ENCODE measurements at places on chromosomes 6 and 20.

GRCh38 chr6:27279513-27280063 lies 32.1 kb downstream of the PRSS16 start:
- no peak for DNase-seq

GRCh38 chr6:43454696-43455530 lies 435 bp downstream of the DLK2 start:
- no peak for DNase-seq

- DNase-seq, result no peak
These were observed 1494.8 kb upstream of the DEFB115 start for GRCh38 chr20:29762620-29763019.

DNA sequence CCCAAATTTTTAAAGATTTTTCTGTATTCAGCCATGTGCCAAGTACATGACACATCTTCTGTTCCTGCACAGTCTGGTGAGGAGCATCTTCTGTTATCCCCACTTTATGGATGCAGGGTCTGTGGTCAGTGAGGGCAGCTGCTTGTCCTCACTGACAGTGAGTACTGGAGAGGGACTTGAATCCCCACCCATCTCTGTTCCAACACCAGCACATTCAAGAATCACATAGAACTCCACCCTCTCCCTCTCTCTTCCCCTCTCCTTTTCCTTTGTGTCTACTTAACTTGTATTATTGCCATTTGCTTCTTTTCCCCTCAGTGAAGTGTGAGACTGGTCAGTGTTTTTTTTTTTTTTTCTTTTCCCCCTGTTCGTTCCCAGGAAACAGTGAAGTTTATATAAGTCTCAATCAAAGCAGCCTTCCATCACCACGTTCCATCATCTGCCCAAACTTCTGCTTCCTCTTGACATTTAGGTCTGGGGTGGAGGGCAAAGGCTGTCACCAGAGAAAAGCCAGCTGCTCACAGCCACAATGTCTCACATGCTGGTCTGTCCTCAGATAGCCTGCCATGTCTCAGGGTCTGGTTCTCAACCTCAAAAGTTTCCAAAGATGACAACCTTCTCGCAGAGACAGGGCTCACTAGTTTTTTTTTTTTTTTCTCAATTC lies 110.0 kb upstream of the SSTR4 start:
- DNase-seq, result no peak

DNA sequence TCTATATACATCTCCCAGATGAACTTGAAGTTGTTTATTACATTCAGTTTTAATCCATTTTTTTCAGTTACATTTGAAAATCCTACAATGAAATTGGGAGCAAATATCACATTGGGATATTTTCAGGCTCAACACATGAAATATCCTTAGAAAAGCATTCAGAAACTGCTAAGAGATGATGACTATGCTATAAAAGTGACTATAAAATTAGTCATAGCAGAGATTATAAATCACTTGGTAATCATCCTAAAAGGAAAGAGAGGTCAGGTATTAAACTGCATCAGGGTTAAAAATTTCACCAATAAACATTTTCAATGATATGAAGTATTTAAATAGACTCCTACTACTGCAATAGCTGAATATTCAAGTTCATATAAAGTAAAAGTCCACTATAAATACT lies 987.7 kb downstream of the GRIK2 start:
- no peak for DNase-seq

GRCh38 chr6:123829302-123829953 lies 25.8 kb downstream of the NKAIN2 start:
- no peak for DNase-seq

- no peak for DNase-seq
These were observed 24.7 kb downstream of the PACSIN1 start for GRCh38 chr6:34490390-34491090.

DNA sequence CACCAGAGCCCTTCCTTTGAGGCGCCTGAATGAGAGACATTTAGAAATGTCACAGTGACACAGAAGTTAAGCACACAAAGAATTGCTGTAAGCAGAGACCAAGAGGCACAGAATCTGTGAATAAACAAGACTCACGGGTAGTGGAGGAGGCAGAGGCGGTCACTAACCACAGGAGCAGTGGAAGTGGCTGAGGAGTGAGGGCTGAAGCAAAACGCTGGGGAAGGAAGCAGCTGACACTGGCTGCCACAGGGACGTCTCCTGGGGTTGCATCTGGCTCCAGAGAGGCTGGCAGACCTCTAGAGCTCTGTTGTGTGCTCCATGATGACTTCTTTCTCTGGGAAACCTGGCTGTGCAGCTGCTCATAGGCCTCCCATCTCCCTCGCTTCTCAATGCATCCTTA lies 65.0 kb upstream of the SLC2A12 start:
- DNase-seq, result no peak

DNA sequence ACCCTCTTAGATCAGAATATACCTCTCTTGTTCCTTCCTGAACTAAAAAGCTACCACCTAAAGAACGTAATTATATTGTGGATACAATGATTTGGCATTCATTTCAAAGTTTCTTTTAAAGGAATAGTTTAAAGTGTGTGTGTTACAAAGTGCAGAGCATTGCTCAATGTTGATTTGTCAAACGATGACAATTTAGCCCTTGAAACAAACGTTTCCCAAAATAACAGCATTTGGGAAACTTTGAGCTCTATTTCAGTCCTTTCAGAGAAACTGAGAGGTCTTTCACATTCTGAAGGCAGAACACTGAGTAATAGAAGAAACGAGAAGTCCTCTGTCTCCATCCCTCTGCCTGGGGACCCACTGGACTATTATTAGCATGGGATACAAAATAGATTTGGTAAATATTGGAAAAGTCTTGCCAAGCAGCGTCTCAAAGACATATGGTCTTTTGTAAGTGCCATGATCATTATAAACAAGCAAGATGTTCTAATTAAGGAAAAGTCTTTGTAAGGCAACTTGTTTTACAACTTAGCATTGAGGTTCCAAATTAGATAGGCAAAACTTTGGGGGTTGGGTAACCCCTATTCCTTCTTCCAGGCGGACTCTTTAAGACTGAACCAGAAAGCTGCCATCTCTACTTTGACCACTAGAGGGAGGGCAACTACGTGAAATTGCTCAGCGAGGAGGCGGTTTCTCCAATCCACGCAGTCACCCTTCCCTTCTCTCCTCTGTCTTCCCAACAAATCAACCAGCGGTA lies 208.8 kb downstream of the RNF144B start:
- DNase-seq, result no peak

DNA sequence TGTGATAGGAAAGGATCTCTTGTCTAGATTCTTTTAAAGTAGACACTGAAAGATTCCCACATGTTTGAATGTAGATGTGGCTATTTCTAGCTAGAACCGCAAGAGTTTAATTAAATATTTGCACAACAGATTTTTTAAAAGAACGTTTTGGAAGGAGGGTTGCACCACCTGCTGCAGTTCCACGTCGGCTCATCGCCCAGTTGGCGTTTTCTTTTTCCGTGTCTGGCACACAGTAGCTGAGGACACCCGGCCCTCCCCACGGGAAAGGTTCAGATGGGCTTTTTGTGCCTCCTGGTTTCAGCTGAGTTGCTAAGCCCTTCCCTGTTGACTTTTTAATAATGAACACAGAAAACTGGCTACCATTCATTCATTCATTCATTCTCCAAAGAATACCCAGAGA lies 41.8 kb upstream of the DOK5 start:
- DNase-seq, result no peak

DNA sequence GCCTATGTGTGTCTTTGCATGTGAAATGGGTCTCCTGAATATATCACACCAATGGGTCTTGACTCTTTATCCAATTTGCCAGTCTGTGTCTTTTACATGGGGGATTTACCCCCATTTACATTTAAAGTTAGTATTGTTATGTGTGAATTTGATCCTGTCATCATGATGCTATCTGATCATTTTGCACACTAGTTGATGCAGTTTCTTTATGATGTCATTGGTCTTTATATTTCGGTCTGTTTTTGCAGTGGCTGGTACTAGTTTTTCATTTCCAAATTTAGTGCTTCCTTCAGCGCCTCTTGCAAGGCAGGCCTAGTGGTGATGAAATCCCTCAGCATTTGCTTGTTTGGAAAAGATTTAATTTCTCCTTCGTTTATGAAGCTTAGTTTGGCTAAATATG lies 555.2 kb upstream of the BTBD3 start:
- DNase-seq, result no peak

All from stimulated activated CD8-positive, alpha-beta memory T cell treated with anti-CD3 and anti-CD28 coated beads, Interleukin-4, amount 100 ng/mL, for 1 hour (primary cell).